ENCODE measurements at places on chromosomes 7 and 10.
A peak's percentile ranks its signal among the peaks of the same experiment; 100 is the strongest.

DNA sequence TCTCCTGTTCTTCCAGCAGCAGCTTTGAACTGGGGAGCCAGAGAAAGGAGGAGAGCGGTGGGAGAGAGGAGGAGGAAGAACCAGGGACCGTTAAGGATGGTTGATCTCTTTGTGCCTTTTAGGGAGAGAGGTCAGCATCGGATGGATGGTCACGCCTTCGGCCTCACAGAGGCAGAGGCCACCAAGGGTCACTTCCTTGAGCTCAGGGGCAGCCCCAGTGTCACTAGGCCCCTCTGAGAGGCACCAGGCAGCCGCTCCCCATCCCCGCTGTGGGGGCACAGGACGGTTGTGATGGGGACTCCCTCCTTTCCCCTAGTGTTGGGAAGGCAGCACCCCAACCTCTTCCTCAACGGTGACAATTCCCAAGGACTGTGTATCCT lies 121.4 kb downstream of the DNAJB6 start:
- DNase-seq = no peak

DNA sequence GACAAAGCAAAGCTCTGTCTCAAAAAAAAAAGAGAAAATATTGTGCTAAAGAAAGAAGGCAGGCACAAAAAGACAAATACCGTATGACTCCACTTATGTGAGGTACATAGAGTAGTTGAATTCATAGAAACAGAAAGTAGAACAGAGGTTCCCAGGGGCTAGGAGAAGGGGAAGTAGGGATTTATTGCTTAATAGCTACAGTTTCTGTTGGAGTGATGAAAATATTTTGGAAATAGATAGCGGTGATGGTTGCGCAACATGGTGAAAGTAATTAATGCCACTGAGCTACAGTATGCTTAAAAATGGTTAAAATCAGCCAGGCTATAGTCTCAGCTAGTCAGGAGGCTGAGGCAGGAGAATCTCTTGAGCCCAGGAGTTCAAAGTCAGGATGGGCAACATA lies 18.5 kb upstream of the NPFFR1 start:
- DNase-seq = no peak

GRCh38 chr10:73758704-73759511 lies 14.7 kb downstream of the SEC24C start:
- DNase-seq = no peak

GRCh38 chr7:28272461-28272877 lies 91.9 kb upstream of the JAZF1 start:
- DNase-seq = peak; percentile 64

DNA sequence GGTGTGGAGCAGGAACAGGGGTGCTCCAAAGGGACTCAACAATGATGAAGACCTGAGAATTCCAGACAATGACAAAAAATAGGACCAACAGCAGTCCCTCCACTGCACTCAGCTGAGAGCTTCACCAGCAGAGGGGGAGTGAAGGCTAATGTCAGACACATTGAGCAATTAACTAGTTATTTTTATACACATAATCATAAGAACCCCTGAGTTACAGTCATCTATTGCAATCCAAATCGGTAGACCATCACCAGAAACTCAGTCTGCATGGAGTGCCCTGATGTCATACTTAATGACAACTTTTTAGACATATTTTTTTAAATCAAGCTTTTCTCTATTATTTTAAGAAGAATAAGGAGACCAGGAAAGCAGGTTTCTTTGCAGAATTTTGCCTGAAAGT lies 30.6 kb upstream of the IKZF1 start:
- DNase-seq = no peak

DNA sequence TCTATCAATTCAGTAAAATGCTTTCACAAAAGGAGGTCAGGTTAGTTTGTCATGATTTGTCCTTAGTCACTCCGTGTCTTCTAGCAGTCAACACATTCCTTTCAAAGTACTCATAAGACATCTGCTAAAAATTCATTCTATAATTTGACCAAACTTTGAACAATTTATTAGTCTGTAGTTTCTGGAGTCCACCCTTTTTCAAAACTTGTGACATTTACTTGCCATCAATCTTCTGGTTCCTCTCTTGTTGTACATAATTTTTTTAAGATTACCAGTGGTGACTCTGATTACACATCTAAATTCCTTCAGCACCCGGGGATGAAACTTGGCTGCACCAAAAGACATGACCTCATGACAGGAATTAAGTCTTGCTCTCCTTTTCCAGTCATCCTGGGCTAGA lies 130.1 kb downstream of the NEBL start:
- no peak for DNase-seq

DNA sequence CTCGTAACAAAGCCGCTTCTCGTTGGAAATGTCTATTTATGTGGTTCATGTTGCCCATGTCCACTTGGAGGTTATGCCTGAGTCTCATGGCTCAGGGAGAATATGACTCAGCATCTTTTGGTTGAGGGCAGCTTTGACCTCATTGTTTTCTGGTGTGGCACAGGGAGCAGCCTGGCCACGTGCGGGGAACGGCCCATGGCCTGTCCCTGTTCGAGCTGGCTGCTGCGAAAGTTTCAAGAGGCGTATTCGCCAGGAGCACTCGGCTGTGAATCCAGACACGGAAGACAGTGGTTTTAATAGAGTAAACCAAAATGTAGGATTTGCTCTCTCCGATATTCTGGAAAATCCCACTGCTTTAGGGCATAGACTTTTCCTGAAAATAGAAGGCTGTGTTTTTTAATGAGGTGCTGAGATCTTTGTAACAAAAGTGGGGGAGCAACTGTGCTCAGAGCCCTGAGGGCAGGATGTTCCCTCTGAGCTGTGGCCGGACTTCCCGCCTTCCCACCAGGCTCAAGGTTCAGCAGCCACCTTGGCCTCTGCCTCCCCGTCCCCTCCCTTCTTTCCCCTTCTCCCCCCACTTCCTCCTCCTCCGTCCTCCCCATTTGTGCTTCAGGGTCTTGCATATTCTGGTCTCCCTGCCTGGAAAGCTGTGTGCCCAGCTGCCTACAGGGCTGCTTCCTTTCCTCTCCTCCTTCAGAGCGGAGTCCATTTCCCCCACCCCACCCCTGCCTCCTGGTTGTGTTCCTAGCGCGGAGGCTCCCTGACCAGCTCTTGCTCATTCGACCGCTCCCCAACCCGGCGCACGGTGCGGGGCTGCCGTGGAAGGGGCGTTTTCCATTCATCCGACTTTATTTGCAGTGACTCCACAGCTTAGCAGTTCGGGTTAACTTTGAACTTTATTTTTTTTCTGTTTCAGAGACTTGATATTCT lies 642.0 kb downstream of the SDK1 start:
- peak; percentile 2 for DNase-seq

- no peak for DNase-seq
These were observed 150.4 kb downstream of the WDR37 start for GRCh38 chr10:1206601-1207000.

DNA sequence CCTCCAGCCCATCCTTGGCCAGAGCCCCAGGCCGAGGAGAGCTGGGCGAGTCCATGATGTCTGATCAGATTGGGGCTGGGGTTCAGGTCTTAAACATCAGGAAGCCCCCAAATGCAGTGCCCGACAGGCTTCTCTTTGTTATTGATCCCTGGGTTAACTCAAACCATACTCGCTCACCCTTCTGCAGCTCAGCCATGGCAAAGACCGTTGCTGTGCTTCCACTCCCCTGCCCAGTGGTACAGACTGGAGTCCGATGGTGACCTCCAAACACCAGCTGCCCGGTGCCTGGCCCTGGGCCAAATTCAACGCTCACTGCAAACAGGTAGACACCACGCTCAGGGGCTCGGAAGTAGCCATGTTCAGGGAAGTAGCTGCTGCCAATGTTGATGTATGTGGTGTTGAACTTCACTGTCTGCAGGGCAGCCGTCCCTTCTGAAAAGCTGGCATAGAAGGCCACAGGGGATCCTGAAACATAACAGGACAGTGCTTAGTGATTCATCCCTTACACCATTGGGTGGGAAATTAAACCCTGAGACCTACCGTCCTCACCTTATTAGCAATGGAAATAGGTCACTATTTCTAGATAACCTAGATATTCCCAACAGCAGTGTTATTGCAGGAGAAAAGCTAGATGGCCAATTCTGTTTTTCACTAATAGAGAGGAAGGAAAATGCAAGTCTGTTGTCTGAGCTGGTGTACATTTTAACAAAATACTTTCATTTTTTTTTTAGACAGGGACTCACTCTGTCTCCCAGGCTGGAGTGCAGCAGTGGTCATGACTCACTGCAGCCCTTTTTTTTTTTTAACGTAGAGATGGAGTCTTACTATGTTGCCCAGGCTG lies 20.5 kb downstream of the MMRN2 start:
- peak; percentile 55 for DNase-seq

DNA sequence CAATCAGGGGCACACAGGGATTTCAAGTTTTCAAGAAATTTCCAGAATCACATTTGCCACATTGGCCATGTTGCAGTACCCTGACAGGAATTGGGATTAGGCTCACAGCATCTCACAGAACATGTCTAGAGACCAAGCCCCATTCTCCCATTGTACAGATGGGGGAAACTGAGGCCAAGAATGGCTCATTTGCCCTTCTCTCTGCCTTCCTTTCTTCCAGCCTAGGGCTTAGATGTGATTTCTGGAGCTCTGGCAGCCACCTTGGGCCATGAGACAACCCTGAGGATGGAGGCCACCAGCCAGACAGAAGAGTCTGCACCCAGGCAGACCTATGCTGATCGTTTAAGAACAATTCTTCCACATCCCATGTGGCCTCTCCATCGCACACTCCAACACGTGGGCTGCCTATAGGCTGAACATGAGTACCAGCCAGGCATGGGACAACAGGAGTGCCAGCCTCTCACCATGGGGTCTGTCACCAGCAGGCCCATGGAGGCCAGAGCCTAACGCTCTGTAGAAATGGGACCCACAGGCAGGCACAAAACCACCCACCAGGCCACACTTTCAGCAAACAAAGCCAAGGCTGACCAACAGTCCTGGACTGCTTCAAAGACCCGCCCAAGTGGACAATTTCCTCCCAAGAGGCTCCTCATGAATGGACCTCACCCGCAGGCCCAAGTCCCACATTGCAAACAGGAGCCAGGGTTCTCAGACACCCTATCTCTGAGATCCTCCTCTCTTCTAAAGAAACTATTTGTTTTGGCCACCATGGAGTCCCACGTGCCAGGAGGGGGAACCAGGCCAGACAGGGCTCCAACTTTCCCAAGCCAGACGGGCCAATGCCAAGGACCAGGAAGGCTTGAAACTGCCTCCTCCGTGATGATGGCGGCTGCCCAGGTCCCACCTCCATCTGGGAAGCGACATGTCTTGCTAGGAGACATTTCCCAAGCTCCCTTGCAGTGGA lies 20.7 kb downstream of the PDGFA start:
- DNase-seq = no peak

GRCh38 chr7:75629044-75629443 lies 109.7 kb downstream of the HIP1 start:
- DNase-seq = no peak

GRCh38 chr7:30750683-30751650 lies 968 bp upstream of the INMT start:
- DNase-seq = peak; percentile 77

DNA sequence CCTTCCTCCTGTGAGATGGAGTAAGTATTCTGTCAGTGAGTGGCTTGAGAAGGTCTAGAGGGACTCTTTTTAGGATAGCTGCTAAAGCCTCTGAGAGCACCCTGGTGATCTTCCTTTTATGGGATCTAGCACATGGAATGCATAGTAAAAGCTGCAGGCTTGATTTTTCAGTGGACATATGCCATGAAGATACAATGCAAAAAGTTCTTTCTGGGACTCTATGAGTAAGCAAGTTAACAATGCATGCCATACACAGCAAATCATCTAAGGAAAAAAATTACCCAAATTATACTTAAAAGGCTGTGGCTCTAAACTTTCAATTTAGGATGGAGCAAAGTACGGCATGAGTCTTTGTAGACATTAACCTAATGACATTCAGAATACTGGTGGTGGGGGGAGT lies 154.5 kb downstream of the SGMS1 start:
- peak; percentile 17 for DNase-seq

GRCh38 chr10:49089557-49090188 lies 25.6 kb downstream of the VSTM4 start:
- DNase-seq = no peak

- peak; percentile 46 for DNase-seq
These were observed 97.4 kb upstream of the PIK3CG start for GRCh38 chr7:106767498-106768323.

GRCh38 chr7:875051-875450 lies 1.3 kb upstream of the GET4 start:
- no peak for DNase-seq

DNA sequence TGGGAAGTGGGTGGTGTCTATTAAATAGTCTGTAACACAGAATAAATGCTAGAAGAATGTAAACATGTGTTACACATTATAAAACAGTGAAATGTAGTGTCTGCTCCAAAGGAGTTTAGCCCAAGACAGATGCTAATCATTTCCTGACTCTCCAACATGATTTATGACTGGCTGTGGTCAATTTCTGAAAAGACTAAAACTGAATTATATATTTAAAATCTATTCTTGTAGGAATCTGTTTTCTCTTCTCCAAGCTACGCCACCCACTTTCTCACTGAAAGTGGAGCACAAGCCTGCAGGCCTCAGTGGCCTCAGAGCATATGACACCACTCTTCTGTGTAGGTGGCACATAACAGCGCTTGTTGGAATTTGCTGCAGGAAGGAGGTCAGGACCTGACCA lies 44.4 kb downstream of the CTTNBP2 start:
- no peak for DNase-seq

- DNase-seq = no peak
These were observed 434.7 kb downstream of the GATA3 start for GRCh38 chr10:8489232-8489631.

GRCh38 chr10:21261842-21262294 lies 263.6 kb downstream of the SKIDA1 start:
- DNase-seq = no peak

- peak; percentile 75 for DNase-seq
These were observed 212.5 kb upstream of the SH2B2 start for GRCh38 chr7:102073931-102074880.

DNA sequence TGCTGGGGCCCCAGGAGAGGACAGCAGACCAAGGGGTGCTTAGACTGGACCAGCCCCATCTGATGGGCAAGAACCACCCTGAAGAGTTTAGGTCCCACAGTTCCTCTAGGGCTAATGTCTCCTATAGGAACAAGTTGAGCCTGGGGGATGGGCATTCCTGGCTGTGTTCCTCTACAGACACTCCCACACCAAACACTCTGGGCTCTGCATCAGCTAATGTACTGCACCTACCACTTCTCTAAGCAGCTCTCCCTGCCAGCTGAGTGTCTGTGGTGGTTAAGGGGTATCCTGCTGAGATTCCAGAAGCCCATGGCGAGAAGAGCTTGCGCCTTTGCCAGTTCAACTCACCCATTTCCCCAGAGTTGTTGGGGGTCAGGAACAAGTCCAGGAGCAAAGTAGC lies 284.1 kb upstream of the CSTF2T start:
- no peak for DNase-seq

DNA sequence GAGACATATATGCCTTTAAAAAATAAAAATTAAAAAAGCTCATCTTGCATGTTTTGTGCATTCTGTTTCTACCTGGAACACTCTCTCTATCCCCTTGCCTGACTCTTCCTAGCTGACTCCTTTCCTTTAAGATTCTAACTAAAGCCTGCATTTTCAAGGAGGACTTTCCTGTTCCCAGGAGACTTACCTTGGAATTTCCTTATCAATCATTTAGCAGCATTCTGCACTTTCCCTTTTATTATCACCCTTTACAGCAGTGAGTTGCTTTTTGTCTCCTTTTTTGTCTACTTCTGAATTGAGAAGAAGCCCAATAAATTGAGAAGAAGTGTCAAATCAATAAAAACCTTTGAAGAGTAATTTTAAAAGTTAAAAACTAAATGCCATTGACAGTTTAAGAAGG lies 142.2 kb upstream of the TMEM196 start:
- no peak for DNase-seq
